Right lobe of liver (tissue), 6 donors: ENCODE measurements at places on chromosomes 12 and 14. TPM values are rescaled to one million over a fixed set of nuclear protein-coding genes. Genes with fewer than 3 reads are reported as not detected.
A peak's percentile ranks its signal among the peaks of the same experiment; 100 is the strongest.

Gene GPR68
- 0.17 TPM for total RNA-seq

GRCh38 chr12:31309279-31309678 is 16.7 kb downstream of the SINHCAF start:
- H3K4me3 ChIP-seq = no peak overlapping the region
- no peak for DNase-seq
- no peaks in the 10 kb centered on the region for H3K27me3 ChIP-seq
- no peak overlapping the region for H3K27ac ChIP-seq
- H3K4me1 ChIP-seq = no peaks in the 10 kb centered on the region

GRCh38 chr12:13443498-13443897 is 247.0 kb downstream of the EMP1 start:
- no peak overlapping the region for H3K4me3 ChIP-seq
- DNase-seq = peak; percentile 74
- H3K27me3 ChIP-seq = no peaks in the 10 kb centered on the region
- H3K4me1 ChIP-seq = peaks cover 34% of the 10 kb centered on the region
- peak overlapping the region; percentile 22 for H3K27ac ChIP-seq

- peaks cover 14% of the 10 kb centered on the region for H3K4me1 ChIP-seq
- peak overlapping the region; percentile 98 for H3K27ac ChIP-seq
- no peaks in the 10 kb centered on the region for H3K36me3 ChIP-seq
- no peaks in the 10 kb centered on the region for H3K27me3 ChIP-seq
- H3K4me3 ChIP-seq = no peak overlapping the region
Observed at GRCh38 chr12:106304001-106304421, 1.5 kb downstream of the TCP11L2 start.

- H3K36me3 ChIP-seq = no peaks in the 10 kb centered on the region
- no peaks in the 10 kb centered on the region for H3K27me3 ChIP-seq
- H3K27ac ChIP-seq = no peak overlapping the region
- peak overlapping the region; percentile 33 for H3K4me3 ChIP-seq
Observed at GRCh38 chr12:73308079-73308478, 1035.9 kb downstream of the TRHDE start.

DNA sequence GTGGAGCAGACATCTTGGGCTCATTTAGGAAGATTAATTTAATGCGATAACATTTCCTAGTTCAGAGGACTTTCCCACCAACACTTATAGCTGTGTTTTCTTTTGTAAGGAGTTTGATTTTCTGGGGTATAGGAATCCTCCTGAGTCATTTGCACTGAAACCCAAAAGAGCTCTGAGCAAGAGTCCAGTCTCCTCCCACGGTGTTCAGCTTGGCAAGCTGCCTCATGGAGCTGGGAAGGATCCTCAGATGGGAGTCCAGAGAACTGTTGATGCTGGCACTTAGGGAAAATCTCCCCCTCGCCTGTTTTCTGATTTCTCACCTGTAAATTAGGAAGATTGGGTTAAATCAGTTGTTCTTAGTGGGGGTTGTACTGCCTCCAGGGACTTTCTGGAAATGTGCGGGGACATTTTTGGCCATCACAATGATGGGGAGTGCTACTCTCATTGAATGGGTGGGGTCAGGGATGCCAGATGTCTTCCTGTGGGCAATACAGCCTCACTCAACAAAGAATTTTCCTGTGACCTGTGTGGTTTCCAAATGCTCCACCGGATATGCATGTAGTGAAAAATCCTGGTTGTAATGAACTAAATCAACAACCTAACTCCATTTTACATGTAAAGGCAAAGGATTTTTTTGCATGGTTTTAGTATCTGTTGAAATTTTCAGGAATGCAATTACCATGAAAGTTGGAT is 150.6 kb downstream of the ADCK1 start:
- no peaks in the 10 kb centered on the region for H3K4me1 ChIP-seq
- no peak for DNase-seq
- no peaks in the 10 kb centered on the region for H3K36me3 ChIP-seq
- no peak overlapping the region for H3K27ac ChIP-seq
- H3K27me3 ChIP-seq = no peaks in the 10 kb centered on the region
- H3K4me3 ChIP-seq = no peak overlapping the region

- H3K27me3 ChIP-seq = no peaks in the 10 kb centered on the region
- DNase-seq = no peak
- H3K4me1 ChIP-seq = no peaks in the 10 kb centered on the region
- H3K27ac ChIP-seq = no peak overlapping the region
- H3K36me3 ChIP-seq = no peaks in the 10 kb centered on the region
- no peak overlapping the region for H3K4me3 ChIP-seq
Observed at GRCh38 chr12:28869197-28869596, 279.9 kb upstream of the FAR2 start.

- no peaks in the 10 kb centered on the region for H3K36me3 ChIP-seq
- H3K4me3 ChIP-seq = peak overlapping the region; percentile 90
- peak; percentile 67 for DNase-seq
- H3K27ac ChIP-seq = peak overlapping the region; percentile 99
Observed at GRCh38 chr12:55729819-55730818, 1.3 kb upstream of the CD63 start.

GRCh38 chr12:133130808-133131128 is 341 bp downstream of the ZNF10 start:
- no peaks in the 10 kb centered on the region for H3K4me1 ChIP-seq
- H3K36me3 ChIP-seq = no peaks in the 10 kb centered on the region
- peak overlapping the region; percentile 69 for H3K4me3 ChIP-seq
- H3K27me3 ChIP-seq = no peaks in the 10 kb centered on the region
- peak; percentile 53 for DNase-seq

DNA sequence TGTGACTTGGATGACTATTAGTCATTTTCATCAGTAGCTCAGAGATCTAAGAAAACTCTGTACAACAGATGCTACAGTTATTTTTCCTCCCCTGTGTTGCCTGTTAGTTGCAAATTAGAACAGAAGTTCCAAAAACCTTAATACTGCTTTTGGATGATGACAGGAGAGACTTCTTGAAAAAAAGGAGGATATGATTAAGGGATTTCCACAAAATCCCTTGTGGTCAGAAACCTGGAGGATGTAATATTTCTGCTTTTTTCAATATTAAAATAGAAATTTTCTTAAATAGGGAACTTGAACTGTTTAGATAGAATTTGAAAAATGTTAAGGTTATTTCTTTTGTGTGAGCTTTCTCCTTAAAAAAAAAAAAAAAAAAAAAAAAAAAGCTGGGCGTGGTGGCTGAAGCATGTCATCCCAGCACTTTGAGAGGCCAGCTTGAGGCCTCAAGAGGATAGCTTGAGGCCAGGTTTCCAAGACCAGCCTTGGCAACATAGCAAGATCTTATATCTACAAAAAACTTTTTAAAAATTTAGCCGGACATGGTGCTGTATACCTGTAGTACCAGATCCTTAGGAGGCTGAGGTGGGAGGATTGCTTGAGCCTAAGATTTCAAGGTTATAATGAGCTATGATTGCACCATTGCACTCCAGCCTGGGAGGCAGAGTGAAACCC is 14.1 kb downstream of the CMAS start:
- no peak overlapping the region for H3K4me3 ChIP-seq
- no peak overlapping the region for H3K27ac ChIP-seq
- H3K36me3 ChIP-seq = no peaks in the 10 kb centered on the region
- peaks cover 7% of the 10 kb centered on the region for H3K4me1 ChIP-seq
- no peak for DNase-seq
